Germinal center (tissue), 1 donor: ENCODE measurements at places on chromosomes 5 and 9.

GRCh38 chr9:133726401-133727276, 11.5 kb downstream of the SARDH start:
- DNase-seq = no peak

DNA sequence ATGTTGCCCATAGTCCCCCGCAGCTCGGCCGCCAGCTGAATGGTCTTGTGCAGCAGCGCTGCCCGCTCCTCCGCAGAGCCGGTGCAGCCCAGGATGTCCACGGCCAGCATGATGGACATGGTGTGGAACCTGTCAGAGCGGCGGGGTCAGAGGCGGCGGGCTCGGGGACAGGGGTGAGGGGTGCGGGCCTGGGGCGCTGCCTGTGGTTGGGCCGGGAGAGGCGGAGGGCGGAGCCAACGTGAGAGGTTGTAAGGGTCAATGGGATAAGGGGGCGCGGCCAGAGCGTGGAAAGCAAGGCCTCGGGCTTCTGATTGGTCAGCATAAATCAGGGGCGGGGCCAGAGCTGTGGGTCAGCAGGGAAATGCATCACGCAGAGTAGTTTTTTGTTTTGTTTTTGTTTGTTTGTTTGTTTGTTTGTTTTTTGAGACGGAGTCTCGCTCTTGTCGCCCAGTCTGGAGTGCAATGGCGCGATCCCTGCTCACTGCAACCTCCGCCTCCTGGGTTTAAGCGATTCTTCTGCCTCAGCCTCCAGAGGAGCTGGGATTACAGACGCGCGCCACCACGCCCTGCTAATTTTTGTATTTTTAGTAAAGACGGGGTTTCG, 6.8 kb upstream of the TOR2A start:
- DNase-seq = no peak

DNA sequence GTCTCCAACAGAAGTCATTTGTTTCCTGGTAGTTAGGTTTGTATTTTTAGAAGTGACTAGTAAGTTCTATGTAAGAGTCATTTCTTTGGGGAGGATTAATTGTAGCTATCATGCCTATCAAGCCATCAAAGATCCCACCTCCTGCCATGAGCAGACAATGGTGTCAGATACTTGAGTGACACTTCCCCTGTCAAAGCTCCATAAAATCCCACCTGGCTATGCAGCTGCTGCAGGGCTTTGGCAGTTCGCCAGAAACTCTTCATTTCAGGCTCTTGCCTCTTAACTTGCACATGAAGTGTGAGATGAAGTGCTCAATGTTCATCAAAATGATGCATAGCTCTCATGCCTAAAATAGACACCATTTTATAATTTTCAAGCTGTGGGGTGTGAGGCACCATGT, 312.1 kb downstream of the CDH12 start:
- no peak for DNase-seq

DNA sequence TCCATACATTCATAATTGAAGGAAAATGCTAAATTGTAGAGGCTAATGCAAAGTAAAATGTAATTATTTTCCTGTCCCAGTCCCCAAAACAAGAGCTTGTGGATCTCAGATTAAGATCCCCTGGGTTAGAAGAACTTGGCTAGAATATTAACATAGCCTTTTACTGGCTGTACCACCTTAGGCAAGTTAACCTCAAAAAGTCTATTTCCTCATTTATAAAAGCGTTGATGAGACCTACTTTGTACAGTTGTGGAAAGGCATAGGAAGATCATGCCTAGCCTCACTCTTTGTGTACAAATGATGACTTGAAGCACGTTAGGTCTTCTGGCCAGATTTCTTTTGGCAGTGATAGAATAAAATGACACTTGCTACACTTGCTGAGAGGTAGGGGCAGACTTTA, 97.2 kb downstream of the F2RL2 start:
- no peak for DNase-seq

GRCh38 chr9:125513303-125513667, 193.7 kb downstream of the MAPKAP1 start:
- no peak for DNase-seq

DNA sequence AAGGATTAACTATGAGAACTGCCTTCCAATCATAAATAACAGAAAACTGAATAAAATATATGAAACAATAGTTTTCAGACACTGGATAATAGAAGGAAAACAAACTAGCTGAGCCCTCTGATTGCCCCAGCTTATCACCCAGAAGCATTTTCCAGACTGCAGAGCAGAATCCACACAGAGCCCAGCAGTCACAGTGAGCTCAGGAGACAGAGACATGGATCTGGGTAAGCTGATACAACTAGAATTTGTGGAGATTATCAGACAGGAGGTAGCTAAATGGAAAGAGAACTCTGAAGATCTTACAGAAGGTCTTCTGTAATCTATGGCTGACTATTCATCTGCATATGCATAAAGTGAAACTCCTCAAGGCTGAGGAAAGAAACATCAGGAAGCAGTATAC, 128.8 kb downstream of the NR2F1-AS1 start:
- DNase-seq = no peak

GRCh38 chr5:112059579-112060135, 302.7 kb upstream of the NREP start:
- no peak for DNase-seq

- DNase-seq = peak; percentile 75
Measured at GRCh38 chr9:111483858-111484571, at the start of gene ECPAS. TSS of gene ECPAS (minus strand) at chr9:111484383. CDS start at chr9:111472918, 11,465 bp downstream.

DNA sequence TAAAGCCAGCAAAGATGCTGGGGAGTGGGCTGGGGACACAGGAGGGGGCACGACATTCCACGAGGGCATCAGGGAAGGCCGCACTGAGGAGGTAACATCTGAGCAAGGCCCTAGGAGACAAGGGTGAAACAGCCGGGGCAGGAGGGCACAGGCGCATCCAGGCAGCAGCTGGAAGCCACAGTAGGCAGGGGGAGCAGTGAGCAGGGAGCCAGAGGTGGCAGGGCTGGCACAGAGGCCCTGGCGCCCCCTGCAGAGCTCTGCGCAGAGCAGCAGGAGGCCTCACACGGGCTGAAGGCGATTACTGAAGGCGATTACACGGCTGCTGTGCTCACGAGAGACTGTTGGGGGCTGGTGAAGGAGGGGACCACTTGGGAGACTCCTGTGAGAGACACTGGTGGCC, 15.4 kb downstream of the LMAN2 start:
- no peak for DNase-seq

DNA sequence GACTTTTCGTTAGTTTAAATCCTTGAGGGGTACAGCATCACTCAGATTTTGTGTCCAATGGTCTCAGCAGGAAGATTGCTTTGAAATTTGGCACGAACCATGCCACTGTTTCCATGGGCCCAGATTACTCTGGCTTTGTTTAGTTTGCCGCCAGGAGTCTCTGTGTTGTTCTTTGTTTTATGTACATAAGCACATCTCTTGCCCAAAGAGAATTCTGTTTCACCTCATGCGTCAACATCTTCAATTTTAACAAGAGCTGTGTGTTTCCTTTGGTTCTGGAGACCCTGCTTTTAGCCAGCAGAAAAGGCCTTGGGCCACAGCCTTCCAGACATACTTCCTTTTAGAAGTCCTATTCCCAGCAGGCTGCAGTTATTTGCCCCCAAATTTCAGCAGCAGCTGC, 62.4 kb downstream of the TNPO1 start:
- no peak for DNase-seq

GRCh38 chr5:40365342-40366330, 314.1 kb upstream of the PTGER4 start:
- no peak for DNase-seq

GRCh38 chr9:134403682-134404301, 77.5 kb downstream of the RXRA start:
- DNase-seq = peak; percentile 36
